ENCODE measurements at places on chromosomes 1 and 21. TPM values are rescaled to one million over a fixed set of nuclear protein-coding genes. Genes with fewer than 3 reads are reported as not detected.

The FCER1G gene
- polyA plus RNA-seq, result not detected

- H3K4me3 ChIP-seq, result no peak overlapping the region
- no peak for DNase-seq
- H3K27me3 ChIP-seq, result no peaks in the 10 kb centered on the region
- peaks cover 6% of the 10 kb centered on the region for H3K4me1 ChIP-seq
- no peaks in the 10 kb centered on the region for H3K36me3 ChIP-seq
Measured at GRCh38 chr1:184661801-184662200, 92.9 kb downstream of the EDEM3 start.

GRCh38 chr1:79646880-79647279 is 640.4 kb upstream of the ADGRL4 start:
- H3K27ac ChIP-seq, result no peak overlapping the region
- H3K36me3 ChIP-seq, result no peaks in the 10 kb centered on the region
- H3K4me1 ChIP-seq, result peaks cover 21% of the 10 kb centered on the region
- H3K4me3 ChIP-seq, result no peak overlapping the region
- no peaks in the 10 kb centered on the region for H3K27me3 ChIP-seq
- no peak for DNase-seq

GRCh38 chr21:42202321-42202720 is 16.6 kb upstream of the ABCG1 start:
- no peaks in the 10 kb centered on the region for H3K27me3 ChIP-seq
- no peak overlapping the region for H3K4me3 ChIP-seq
- H3K4me1 ChIP-seq, result no peaks in the 10 kb centered on the region

GRCh38 chr1:206456577-206457370 is 13.5 kb upstream of the IKBKE start:
- H3K27ac ChIP-seq, result no peak overlapping the region
- no peak overlapping the region for H3K4me3 ChIP-seq
- H3K4me1 ChIP-seq, result peaks cover 20% of the 10 kb centered on the region
- no peak for DNase-seq
- no peaks in the 10 kb centered on the region for H3K27me3 ChIP-seq

All from cardiac muscle cell (in vitro differentiated cells and primary cell).